NCI-H2171 treated with DMSO at 0.1 percent for 48 hours (cell line): ENCODE measurements at places on chromosomes 4 and X.

GRCh38 chr4:76896614-76897535 is 1.1 kb downstream of the SOWAHB start:
- DNase-seq: no peak

- no peak for DNase-seq
These were observed 33.1 kb downstream of the MAGEB10 start for GRCh38 chrX:27840881-27841280.

DNA sequence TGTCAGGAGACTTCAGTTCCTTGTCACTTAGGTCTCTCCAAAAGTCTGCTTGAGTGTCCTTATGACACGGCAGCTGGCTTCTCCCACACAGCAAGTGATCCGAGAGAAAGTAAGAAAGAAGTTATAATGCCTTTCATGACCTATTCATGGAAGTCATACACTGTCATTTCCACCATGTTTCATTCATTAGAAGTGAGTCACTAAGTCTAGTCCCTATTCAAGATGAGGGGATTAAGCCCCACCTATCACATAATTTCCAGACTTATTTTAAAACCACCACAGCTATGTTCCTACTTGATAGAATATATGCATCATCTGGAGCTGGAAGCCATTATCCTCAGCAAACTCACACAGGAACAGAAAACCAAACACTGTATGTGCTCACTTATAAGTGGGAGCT is 25.2 kb upstream of the COL25A1 start:
- DNase-seq: no peak

DNA sequence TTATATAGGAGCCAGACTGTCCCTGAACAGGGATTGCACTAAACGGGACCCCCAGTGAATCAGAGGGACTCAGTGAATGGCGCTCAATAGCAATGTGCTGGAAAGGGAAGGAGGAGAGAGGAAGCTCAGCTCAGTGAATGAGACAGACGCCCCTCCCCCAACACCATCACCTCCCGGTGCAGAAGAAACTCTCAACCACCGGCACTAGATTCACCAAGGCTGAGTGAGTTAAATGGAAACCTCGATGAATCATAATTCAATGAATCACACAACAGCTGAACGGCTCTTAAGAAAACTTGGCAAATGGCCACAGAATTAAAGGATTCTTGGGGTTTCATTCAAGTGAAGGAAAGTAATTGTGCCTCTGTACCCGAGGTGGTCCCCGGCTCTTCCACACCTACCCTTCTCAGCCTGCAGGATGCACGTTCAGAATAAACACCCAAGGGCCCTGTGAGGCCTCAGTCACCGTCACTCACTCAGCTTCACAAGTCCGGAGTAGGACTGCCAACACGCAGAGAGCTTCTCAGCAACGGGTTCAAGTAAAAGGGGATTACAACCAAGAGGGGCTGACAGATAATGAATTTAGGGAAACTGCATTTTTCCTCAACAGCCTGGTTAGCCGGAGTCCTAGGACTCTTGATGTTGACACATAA is 29.3 kb downstream of the CRMP1 start:
- no peak for DNase-seq

GRCh38 chr4:95506264-95506663 is 42.5 kb downstream of the UNC5C start:
- DNase-seq: no peak
